ENCODE measurements at places on chromosomes 2 and 18. TPM values are rescaled to one million over a fixed set of nuclear protein-coding genes. Genes with fewer than 3 reads are reported as not detected.

Gene CNOT11
- 47.3 TPM for polyA plus RNA-seq

Gene DSG4
- polyA plus RNA-seq = not detected

DNA sequence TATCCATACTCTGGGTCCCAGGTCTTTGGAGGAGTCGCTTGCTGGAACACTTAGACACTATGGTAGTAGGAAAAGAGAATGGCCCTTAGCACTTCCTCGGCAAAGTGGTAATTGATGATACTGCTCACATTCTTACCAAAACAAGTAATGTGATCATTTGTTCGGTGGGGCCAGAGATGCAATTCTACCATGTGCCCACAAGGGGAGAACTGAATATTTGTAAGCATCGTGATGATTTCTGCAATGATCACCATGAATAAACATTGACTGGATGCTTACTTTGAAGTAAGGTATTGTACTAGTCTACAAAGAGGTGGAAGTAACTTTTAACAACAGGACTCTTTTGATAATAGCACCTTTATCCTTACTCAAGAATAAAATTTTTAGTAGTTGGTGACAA lies 109.7 kb downstream of the CD8B2 start:
- DNase-seq = no peak

DNA sequence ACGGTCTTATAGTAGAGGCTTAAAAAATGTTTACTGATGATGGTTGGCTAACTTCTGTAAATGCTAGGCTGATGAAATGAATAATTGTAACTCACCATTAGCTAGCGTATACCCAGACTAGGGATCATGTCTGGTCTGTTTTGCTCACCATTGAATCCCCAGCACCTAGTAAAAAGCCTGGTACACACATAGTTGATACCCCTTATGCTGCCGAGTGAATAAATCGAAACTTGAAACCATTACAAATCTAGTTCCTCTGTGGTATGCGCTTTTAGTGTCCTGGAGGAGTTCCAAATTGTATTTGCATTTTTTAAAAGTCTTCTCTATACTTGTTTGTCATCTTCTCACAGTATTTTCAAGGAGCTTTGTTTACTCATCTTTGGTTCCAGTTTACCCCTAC lies 1.3 kb downstream of the TAF1B start:
- DNase-seq = peak; percentile 15

DNA sequence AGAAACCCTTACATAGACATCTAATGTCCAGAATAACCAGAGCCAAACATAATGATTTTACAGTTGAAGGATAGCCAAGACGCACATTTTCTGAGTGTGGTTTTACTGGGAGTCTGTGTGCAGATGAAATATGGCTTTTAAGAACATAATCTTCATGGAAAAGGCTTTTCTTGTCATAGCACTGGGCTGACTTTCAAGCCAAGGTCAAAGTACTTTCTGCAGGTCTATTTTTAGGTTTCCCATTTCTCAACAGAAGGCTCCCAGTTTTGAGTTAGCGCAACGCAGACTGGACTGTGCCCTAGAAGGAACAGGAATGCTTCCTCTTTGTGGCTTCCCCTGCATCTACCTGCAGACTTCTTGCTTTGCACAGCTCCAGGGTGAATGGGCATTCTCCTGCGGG lies 92.3 kb upstream of the UPP2 start:
- no peak for DNase-seq
